ENCODE measurements at places on chromosomes 2 and 18.

- no peak for DNase-seq
Observed at GRCh38 chr18:7691206-7691605, 124.1 kb downstream of the PTPRM start.

DNA sequence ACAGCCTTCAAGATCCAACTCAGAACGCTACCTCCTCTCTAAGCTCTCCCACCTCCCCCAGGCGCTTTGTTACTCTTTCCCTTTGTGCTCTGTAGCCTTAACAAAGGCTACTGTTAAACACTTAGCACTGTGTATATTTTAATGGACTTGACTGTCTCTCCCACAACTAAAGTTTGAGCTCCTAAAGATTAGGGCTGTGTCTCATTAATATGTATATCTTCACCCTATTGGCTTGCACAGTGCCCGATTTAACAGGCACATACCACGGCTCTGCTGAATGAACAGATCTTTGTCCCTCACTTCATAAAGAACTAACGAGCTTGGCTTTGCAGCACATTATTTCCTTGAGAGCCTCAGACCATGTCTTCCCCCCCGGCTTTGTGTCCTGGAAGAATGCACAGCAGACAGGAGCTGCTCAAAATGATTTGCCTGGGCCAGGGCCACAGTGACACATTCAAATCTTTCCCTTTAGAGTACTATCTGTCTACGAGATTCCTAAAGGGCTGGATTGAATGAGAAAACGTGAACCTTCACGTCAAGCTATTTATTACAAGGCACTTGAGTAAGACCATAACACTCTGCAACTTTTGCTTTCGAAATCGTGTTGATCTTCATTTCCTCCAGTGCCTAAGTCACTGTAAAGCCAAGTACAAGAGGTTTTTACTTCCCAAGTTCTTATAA is 22.1 kb downstream of the ABHD3 start:
- peak; percentile 8 for DNase-seq

GRCh38 chr2:219576505-219577388 is 4.6 kb downstream of the INHA start:
- DNase-seq: no peak

DNA sequence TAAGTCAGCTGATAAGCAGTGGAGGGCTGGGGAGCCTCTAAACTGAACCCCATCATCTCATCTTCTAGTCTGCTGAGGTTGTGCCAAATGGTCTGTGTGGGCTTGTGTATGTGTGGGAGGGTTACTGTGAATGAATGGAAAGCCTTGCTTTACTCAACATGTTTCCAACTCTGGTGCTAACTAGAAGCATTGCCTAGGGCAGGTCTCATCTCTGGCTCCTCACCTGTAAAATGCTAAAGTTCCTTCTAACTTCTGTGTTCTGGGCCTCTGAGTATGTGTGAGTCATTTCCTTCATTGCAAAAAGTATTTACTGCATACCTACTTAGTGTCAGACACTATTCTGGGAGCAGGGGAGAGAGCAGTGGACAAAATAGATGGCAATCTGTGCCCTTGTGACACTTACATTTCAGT is 1.3 kb downstream of the LIPG start:
- no peak for DNase-seq

DNA sequence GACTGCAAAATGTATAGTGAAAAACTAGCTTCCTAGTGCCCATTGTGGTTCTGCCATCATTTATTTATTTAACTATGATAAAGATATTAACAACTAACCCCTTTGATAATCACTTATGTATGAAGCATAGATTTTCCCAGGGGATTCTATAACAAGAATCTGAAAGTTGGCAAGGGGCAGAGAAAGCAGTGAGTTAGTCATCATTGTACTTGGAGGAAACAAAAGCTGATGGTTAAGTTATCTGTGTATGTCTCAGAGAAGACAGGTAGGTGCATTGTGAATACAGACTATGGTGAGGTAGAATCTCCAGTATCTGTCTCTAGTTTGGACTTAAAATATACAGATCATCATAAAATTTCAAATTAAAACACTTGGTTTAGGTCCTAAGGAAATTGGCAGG is 2159.1 kb upstream of the CELF4 start:
- DNase-seq: no peak

- no peak for DNase-seq
Observed at GRCh38 chr2:30974092-30974491, 164.1 kb downstream of the GALNT14 start.

DNA sequence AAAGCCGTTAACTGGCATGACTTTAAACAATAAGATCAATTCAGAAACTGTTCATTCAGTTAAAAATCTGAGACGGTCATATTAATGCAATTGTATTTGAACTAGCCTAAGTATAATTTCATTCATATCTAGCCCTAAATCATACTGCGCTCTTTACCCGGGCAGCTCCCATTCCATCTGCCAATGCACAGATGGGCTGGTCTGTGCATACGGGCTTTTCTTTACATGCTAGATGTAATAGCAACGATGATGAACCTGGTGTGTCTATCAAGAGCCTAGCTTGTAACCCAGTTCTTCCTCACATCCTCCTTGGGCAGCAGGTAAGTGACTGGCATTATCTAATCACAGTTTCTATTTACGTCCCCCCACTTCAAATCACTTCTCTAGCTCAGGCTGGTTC is 631.5 kb upstream of the KLHL29 start:
- DNase-seq: no peak

Data from stimulated activated CD4-positive, alpha-beta T cell treated with anti-CD3 and anti-CD28 coated beads, Interleukin-12 subunit alpha, Interleukin-12 subunit beta, amount 100 ng/mL, for 24 hours (primary cell).